Stimulated activated CD8-positive, alpha-beta memory T cell treated with anti-CD3 and anti-CD28 coated beads, Interleukin-4, amount 100 ng/mL, for 24 hours (primary cell): ENCODE measurements at places on chromosomes 16 and 17.

DNA sequence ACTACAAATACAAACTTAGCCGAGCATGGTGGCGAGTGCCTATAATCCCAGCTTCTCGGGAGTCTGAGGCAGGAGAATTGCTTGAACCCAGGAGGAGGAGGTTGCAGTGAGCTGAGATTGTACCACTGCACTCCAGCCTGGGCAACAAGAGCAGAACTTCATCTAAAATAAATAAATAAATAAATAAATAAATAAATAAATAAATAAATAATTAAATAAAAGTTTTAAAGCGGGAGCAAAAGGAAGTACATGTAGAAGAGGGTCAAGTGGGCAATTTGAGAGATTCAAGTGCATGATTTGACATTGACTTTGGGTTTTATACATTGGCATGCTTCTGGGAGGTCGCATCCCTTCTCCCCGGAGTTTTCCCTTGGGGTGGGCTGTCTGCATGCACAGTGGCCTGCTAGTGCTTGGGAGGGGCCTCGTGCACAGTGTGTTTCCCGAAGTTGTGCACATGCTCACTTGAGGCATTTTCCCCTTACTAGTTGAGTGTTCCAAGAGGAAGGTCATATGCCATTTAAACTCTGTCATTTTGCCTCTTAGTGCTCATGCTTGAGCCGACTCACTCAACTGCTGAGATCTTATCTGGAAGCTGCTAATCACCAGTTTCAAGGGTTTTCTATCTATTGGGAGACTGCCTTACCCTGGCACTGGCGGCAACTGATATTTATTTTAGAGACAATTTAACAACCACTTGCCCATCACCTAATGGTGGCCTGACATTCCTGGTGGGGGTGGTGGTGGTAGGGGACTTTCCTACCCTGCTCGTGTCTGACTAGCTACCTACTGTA, 193.2 kb upstream of the MPHOSPH6 start:
- DNase-seq: no peak

- DNase-seq: no peak
Observed at GRCh38 chr17:69578385-69578936, 164.0 kb downstream of the MAP2K6 start.

DNA sequence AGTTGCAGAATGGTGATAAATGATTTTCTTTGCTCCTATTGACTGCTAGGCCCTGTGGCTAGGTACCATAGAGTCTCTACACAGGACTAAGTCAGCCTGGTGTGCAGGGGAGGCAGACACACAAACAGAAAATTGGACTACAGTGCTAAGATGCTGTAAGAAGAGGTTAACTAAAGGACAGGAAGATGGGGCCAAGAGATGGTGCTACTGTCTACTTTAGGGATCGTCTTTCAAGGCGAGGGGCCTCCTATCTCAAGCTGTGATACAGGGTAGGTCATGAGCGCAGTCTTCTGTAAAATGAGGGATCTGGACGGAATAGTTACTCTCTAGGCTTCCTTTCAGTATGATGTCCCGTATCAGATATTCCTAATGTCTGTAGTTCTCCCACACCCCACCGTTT, 817 bp downstream of the NME1 start:
- no peak for DNase-seq

DNA sequence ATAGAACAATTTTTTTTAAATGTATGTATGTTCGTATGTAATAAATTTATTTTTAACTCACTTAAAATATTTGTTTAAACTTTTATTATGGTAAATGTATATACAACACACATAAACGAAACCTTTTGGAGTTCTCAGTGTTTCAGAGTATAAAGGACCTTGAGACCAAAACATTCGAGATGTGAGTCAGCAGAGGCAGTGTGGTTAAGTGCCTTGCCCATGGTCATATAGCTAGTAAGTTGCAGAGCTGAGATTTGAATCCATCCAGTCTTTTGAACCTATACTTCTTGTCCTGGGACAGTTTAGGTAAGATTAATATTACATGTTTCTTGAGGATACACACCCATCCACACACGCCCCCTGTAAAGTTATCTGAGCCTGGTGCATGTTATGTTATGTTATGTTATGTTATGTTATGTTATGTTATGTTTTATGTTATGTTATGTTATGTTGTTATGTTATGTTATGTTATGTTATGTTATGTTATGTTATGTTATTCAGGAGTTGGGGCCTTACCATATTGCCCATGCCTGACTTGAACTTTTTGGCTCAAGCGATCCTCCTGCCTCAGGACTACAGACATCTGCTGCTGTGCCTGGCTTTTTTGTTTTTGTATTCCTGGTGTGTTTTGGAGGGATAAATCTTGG, 41.8 kb downstream of the TNRC6A start:
- no peak for DNase-seq

- no peak for DNase-seq
Observed at GRCh38 chr16:28975158-28975599, 601 bp downstream of the SPNS1 start.

DNA sequence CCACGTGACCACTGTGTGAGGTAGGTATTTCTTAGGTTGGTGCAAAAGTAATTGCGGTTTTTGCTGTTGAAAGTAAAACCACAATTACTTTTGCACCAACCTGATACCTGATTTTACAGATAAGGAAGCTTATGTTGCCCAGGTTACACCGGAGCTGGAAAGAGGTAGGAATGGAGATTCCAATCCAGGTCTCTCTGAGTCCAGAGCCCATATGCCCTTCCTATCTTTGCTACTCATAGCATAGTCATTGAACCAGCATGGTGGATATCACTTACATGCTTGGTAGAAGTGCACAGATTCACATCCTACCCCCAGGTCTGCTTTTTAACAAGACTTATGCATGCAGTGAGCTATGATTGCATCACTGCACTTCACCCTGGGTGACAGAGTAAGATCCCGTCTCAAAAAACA, 61.8 kb downstream of the ARSG start:
- DNase-seq: no peak

DNA sequence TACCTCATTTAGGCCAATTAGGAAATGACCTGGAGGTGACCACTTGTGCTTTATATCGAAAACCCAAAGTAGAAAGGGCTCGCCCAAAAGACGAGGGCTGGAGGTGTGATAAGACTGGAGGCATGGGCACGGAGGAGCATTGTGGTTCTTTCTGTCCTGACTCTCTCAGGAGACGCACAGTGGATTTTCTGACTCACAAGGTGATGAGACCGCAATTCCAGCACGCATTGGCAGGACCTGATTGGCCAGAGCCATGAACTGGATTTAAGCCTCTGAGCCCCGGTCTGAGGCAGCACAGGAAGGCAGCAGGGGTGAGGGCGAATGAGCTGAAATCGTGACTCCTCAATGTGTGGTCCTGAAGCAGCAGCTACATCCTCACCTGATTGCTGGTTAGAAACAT, 559.1 kb upstream of the SALL1 start:
- DNase-seq: no peak
